ENCODE measurements at places on chromosomes 16 and 17.

DNA sequence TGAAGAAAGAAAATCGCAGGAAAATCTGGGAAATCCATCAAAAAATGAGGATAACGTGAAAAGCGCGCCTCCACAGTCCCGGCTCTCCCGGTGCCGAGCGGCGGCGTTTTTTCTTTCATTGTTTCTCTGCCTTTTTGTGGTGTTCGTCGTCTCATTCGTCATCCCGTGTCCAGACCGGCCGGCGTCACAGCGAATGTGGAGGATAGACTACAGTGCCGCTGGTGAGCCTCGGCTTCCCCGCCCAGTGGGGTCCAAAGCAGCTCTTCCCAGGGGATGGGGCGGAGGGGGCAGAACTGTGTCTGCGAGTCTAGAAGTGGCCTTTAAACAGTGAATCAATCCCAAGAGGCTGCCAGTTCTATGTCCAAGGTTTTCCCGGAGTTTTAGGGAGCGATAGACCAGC is 19.8 kb downstream of the FAM234A start:
- DNase-seq = no peak

DNA sequence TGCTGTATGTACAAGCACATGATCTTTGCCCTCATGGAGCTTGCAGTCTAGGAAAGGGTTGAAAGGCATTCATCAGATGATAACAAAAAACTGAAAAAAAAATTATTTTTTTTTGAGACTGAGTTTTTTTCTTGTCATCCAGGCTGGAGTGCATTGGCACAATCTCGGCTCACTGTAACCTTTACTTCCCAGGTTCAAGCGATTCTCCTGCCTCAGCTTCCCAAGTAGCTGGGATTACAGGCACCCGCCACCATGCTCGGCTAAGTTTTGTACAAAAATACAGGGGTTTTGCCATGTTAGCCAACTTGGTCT is 38.7 kb upstream of the BCAS3 start:
- no peak for DNase-seq

GRCh38 chr16:57763285-57764005 is 27.9 kb downstream of the KATNB1 start:
- DNase-seq = no peak

- no peak for DNase-seq
Observed at GRCh38 chr16:88568710-88569613, 1.2 kb upstream of the ZC3H18 start.

GRCh38 chr16:66382966-66383299 is 16.4 kb downstream of the CDH5 start:
- no peak for DNase-seq

GRCh38 chr17:74736513-74737298 is at the start of gene RAB37:
RAB37 (plus strand) TSS chr17:74737256; CDS start chr17:74737273, 17 bp downstream.
- peak; percentile 56 for DNase-seq

DNA sequence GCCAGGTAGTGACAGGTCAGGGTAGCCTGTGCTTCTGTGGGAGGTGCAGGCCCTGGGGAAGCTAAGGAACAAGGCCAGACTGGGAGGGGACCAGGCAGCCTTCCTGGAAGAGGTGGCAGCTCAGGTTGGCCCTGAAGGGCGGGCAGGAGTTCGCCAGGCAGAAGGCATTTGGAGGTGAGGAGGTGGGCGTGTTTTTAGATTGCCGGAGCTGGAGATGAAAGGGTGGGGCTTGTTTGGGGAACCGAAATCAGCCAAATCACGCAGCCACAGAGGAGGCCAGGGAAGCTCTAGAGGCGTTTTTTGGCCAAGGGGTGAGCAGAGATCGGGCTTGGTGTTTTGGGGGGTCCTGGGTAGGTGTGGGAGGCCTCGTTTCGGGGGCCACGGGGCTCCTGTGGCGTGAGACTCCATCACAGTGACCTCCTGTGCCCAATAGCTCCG is 7.6 kb downstream of the ADCY7 start:
- no peak for DNase-seq

GRCh38 chr16:49618955-49619354 is 237.0 kb downstream of the ZNF423 start:
- no peak for DNase-seq

DNA sequence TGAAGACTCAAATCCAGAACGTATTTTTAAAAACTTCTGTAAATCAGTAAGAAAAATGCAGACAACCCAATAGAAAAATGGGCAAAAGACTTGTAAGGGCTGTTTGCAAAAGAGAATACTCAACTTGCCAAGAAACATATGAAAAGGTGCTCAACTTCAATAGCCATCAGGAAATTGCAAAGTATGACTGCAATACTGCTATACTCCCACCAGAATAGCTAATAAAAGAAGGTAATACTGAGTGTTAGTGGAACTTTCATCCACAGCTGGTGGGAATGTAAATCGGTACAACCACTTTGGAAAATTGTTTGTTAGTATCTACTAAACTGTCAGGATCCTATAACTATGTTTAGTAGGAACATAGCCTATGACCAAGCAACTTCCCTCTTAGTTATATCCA is 48.1 kb downstream of the TBX4 start:
- no peak for DNase-seq

DNA sequence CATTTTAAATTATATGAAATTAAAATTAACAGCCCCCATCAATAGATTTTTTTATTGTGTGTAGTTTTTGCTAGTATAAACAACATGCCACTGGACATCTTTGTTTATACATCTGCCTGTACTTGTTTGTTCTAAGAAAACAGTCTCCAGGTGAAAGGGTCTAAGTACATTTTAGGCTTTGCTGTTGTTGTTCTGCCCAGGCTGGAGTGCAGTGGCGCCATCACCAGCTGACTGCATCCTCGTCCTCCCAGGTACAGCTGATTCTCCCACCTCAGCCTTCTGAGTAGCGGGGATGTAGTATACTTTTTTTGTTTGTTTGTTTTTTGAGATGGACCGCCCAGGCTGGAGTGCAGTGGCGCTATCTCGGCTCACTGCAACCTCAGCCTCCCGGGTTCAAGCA is 25.5 kb downstream of the C17orf58 start:
- DNase-seq = no peak

Data from NCI-H69 (cell line).